DMS79 (cell line): ENCODE measurements at places on chromosomes 7 and 10.
A peak's percentile ranks its signal among the peaks of the same experiment; 100 is the strongest.

DNA sequence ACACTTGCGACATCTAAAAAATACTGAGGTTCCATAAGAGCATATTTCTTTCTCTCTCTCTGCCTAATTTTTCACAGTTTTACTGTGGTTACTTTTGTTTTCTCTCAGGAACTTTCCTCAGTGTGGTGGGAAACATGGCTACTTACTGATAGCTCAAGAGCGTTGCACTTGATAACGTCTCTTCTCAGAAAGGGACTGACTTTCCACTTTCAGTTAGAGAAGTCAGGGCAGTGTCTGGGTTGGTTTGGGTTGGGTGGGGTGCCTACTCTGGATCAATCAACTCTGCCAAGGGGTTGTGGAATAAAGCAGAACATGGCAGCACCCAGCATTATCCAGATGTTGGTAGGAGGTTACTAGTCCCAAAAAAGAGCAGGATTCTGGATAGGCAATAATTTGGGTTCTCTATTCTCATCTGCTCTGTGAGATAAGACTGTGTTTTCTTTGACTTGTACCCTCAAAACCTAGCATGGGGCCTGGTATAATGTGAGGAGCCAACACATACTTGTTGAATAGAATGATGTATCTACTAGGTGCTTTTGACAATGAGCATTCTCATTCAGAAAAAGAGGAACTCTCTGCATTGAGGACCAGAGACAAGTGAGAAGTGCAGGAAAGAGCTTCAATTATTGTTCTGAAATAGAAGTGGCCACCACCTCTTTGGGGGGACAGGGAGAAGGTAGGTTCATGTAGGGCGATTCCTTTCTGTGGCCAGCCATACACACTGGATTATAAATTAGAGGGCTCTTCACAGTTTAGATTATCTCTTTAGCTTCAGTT, 315.7 kb downstream of the REEP3 start:
- no peak for DNase-seq

DNA sequence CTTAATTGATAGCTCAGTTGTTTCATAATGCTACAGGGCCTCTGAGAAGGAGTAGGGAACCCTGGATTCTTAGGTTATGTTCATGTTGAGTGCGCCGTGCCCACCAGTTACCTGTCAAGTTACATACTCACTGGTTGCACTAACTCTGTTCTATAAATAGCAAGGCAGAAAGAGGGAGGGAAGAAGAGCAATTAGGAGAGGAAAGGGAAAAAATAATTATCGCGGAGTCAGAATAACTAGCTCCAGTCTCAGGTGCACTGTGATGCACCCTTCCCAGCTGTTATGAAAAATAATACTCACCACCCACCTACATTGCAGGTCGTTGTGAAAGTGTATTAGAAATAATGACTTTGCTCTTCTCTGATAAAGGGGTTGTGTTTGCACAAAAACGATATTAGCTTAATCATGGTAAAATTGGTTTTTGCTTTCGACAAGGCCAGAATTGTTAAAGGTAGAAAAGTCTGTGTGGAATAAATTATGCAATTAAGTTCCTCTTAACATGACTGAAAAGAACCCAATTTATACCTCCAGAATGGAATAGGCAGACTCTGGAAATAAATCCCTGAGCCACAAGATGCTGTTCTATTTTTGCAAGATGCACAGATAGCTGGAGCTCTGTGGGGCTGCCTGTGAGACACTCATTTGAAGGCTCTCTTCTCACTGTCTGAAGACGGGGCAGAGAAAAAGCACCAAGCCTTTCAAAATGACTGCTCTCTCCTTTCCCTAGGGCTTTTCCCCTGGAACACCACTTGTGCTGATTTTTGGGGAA, 137.6 kb upstream of the PITRM1 start:
- no peak for DNase-seq

DNA sequence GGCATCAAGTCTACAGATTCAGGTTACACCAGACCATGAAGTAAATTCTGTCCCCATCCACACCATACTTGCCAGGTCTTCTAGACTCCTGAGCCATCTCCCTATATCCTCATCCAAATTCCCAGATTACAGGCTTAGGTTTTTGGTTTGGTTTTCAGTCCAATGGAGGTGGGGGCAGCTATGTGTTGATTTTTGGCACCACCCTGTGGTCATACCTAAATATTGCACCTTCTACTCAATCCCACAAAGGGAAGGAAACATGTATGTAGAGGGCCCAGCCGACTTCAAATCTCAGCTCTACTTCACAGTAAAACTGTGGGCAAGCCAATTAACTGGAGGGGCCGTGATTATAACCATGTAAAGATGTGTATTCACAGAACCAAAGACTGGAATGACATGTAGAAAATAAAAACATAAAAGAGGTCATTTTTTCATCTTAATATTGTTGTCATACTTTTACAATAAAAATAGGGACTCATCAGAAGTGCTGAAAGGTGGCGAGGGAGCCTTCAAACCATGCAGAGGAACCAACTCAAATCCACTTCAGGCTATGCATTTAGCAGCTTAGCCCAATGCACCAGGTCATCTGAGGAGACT, 19.8 kb downstream of the ERCC6 start:
- no peak for DNase-seq

- no peak for DNase-seq
Observed at GRCh38 chr7:91553410-91553895, 289.2 kb downstream of the FZD1 start.

GRCh38 chr10:5776136-5776880, 36.9 kb downstream of the GDI2 start:
- DNase-seq: no peak

GRCh38 chr7:128041203-128041602, 10.0 kb upstream of the LRRC4 start:
- DNase-seq: peak; percentile 74

DNA sequence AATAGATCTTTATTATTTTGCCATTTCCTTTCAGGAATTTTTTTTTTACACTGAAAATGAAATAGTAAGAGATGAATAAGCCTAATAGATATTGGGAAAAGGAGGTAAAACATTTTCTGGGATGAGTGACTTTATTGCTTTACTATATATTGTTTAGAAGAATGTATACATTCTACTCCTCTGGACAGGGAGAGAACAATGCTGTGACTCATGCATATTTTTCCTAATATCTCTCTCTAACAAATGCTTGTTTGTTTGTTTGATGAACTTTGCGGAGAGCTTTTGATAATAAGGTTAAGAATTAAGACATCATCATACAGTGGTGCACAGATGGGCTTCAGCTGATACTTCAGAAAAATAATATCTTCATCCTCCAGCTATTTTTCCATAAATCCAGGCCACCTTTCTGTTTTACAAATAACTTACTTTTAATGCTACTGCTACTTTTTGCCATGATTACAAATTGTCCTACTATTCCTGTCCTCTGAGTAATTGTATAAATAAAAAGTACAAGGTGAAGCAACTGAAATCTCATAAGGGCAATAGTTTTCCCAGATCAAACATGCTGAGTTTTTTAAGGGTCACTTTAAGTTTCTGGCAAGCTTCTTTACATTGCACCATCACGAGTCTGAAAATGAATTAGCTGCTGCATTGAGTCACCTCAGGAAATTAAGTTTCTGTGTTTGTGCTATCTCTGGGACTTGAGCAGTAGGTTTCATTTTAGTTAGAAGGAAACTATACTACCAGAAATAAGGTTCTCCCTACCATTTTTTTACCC, 207.3 kb upstream of the POT1 start:
- no peak for DNase-seq

- no peak for DNase-seq
Observed at GRCh38 chr10:113033991-113034390, 83.9 kb downstream of the TCF7L2 start.
